ENCODE measurements at places on chromosomes 7 and 10. TPM values are rescaled to one million over a fixed set of nuclear protein-coding genes. Genes with fewer than 3 reads are reported as not detected.

DNA sequence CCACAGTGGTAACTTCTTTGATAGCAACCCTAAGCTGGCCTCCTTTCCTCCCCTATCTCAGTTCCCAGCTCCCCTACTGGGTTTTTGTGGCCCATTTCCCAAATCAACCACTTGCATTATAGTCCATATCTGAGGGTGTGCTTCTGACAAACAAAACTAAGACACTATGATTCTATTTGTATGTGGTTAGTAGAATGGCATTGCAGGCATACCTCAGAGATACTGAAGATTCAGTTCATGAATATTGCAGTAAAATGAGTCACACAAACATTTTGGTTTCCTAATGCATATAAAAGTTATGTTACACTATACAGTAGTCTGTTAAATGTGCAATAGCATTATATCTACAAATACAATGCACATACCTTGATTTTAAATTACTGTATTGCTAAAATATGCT, 15.4 kb upstream of the TMEM243 start:
- DNase-seq, result no peak

DNA sequence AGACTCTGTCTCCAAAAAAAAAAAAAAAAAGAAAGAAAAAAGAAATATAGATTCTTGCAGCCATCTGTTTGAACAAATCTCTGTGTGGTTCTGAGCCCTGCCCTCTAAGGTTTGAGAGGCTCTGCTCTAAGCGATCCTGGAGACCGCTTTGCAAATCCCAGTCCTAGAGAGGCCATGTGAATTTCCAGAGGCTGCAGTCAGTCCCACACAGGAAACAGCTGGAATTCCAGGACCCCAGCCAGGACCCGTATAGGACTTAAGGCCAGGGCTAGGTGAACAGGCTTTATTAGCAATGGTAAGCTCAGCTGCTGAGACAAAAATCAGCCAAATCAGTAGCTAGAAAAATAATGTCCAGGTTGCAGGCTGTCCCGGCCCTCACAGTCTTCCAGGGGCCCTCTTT, 154.8 kb downstream of the RPS24 start:
- no peak for DNase-seq

DNA sequence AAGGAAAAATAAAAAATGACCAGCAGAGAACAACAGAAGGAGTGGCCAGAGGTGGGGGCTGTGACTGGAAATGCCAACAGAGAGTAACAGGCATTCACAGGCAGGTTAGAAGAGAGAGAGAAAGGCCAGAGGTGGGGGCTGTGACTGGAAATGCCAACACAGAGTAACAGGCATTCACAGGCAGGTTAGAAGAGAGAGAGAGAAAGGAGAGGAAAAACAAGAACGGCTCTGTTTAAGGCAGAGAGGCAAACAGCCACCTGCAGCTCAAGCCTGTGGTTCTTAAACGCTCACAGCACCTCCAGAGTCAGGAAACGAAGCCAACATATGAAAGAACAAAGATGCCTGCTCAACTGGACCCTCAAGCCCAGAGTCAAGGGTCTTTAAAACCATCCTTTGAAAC, 39.5 kb upstream of the DGKI start:
- no peak for DNase-seq

The CDHR1 gene
- not detected for total RNA-seq

The PNLIPRP2 gene
- total RNA-seq, result not detected

The IGFBP3 gene
- 321 TPM for total RNA-seq
